ENCODE measurements at places on chromosomes 7 and 10.

- DNase-seq = no peak
Observed at GRCh38 chr7:135731-136645, 56.4 kb upstream of the FAM20C start.

DNA sequence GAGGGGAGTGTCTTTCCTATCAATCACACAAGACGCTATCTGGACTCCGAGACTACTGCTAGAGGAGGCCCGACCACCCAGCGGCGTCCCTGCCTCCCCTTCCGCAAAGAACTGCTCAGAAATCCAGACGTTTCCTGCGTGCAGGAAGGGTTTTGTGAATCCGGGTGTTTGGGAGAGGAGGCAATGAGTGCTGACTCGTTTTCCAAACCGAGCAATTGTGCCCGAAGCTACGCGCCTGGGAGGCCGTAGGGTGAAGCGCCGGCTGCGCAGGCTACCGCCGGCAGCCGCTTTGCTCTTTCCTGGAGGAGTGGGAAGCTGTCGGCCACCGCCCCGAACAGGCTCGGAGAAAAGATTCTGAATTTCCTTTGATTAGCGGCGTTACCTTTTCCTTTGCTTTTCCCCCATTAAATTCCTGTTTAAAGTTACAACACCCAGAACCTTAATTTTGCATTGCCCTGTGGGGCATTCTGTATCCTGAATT is 5.3 kb downstream of the VAX1 start:
- no peak for DNase-seq

DNA sequence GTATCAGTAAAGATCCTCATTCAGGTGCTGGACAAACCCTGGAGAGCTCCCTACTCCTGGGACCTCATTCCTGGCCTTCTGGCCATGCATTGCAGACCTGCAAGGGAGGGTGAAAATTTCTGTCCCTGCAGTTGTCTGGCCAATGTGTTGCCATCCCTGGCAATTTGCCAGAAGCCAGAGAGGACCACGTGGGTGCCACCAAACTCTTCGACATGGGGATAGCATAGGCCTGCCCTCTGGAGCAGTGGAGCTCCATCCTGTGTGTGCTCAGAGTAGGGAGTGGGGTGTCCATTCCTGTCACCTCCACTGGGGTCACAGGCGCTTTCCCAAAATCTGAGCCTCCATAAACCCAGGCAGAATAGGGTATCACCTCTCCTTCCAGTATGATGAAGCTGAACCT is 31.2 kb downstream of the DMBT1 start:
- DNase-seq = no peak

DNA sequence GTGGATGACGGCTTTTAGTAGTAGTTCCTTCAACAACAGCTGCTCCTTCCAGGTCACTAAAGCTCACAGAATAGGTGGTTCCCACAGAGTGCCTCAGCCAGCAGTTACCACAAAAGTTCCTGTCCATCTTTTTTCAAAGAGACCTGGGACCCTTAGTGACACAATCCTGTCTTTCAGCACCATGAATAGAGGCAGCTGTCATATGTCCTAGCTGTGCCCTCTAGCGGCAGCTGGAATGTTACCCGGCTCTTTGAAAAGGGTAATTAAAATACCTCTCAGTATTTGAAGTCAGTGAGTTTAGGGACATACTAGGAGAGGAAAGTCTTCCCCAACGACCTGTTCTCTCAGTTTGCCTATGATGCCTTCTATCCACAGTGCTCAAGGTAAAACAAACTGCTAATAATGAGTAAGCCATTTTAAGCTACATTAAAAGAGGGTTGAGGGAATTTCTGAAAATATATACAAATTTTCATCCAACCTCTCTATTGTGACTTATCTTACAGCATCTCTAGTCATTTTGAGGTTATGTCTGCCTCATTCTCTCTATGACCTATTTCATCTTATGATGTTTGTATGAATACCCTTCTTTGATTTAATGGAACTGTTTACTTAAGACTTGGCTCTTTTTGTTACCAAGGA is 290.8 kb downstream of the NXPH1 start:
- peak; percentile 17 for DNase-seq

GRCh38 chr10:123156078-123156477 is 1.9 kb downstream of the BUB3 start:
- no peak for DNase-seq

DNA sequence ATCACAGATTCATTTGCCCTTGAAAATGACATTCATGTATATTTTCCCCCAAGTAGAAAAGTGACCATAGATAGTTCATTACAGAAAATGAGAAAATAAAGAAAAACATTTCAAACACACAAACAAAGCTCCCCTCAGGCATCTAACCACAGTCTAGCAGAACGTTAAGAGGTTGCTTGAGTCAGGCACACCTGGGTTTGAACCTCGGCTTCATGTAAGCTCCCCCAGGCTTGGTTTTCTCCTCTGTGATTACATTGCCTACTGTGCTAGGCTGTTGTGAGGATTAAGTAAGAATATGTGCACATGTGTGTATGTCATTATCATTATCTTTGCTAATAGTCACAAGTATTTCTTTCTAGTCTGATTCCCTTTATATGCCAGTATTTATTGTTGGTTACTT is 9.1 kb downstream of the DNTT start:
- no peak for DNase-seq

GRCh38 chr7:105806592-105807447 is 69.6 kb downstream of the ATXN7L1 start:
- DNase-seq = peak; percentile 81

GRCh38 chr7:151857412-151857811 is 19.5 kb downstream of the PRKAG2 start:
- no peak for DNase-seq

DNA sequence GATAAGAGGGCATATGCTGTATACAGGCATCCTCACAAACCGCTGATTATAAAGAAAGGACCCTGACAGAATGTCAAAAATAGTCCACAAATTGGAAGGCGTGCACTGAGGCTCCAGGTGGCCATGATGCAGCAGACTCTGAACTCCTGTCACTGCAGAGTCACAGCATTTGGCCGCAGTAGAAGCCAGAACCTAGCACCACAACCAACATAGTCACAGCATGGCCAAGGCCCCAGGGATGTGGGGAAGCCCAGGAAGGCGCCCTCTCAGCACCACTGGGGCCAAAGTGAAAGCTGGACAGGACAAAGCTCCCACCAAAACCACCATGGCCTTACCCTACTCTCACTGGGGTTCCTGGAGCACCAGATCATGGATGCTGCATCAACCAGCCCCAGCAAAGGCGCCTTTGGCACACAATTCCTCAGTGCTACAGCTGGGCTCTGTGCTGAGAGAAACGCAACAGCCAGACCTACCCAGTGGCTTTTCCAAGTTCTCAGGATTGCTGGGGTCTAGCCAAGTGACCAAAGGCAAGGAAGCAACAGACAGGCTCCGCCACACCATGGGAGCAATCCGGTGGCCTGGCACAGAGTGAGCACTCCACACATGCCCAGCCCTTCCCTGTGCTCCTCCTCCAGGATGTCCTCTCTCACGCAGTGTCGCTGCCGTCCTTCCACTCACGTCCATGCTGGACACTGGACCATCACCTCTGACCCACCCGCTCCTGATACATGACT is 60.2 kb downstream of the STK17A start:
- DNase-seq = no peak

DNA sequence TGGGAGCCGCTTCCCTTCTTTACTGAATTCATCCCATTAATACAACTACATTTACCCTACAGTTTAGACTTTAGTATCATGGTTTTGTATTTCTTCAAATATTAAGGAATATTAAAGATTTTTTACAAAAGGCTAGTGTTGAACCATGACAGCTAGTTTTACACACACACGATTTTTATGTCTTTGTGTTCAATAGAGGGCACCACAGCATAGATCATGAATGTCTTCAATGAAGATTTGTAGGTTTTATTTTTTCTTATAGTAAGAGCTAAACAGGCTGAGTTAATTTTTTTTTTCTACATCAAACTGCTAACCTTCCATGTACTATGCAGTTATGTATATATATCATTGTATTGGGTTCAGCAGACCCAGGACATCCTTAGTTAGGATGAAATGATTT is 76.9 kb downstream of the SNX10 start:
- peak; percentile 23 for DNase-seq

DNA sequence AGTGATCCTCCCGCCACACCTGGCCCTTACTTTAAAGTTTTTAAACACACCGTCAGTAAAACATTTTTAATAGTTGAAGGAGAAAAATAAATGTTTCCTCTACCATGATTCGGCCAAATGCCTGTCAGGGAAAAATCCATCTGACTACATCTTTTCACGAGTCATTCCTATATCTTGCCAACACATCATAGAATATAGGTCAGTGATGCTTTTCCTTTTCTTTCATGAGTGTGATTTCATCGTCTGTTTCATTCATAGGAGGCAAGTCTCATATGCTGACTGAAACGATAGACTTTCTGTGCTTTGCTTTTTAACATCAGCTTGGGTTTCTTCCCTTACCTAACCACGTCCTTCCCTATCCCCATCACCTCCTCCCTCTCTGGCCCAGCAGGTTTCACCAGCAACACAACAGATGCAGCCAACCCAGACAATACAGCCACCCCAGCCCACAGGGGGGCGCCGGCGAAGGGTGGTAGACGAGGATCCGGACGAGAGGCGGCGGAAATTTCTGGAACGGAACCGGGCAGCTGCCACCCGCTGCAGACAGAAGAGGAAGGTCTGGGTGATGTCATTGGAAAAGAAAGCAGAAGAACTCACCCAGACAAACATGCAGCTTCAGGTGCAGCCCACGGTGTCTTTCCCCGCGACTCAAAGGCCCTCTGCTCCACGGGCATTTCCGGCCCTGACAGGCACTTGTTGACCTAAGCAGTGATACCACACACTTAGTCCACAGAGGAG is 149.2 kb downstream of the TRIL start:
- no peak for DNase-seq

DNA sequence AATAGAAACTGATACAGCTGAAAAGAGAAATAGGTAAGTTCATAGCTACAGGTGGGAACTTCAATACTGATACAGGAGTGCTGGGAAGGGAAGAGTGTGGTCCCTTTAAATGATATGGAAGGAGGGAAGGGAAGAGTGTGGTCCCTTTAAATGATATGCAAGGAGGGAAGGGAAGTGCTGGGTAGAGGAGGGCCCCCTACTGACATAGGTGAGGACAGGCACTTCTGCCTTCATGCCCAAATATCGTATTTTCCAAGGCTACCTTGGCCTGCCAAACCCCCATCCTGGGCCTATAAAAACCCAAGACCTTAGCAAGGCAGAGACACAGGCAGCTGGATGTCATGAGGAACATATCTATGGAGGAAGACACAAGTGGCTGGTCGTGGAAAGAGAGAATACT is 92.3 kb downstream of the MAGI2 start:
- no peak for DNase-seq

DNA sequence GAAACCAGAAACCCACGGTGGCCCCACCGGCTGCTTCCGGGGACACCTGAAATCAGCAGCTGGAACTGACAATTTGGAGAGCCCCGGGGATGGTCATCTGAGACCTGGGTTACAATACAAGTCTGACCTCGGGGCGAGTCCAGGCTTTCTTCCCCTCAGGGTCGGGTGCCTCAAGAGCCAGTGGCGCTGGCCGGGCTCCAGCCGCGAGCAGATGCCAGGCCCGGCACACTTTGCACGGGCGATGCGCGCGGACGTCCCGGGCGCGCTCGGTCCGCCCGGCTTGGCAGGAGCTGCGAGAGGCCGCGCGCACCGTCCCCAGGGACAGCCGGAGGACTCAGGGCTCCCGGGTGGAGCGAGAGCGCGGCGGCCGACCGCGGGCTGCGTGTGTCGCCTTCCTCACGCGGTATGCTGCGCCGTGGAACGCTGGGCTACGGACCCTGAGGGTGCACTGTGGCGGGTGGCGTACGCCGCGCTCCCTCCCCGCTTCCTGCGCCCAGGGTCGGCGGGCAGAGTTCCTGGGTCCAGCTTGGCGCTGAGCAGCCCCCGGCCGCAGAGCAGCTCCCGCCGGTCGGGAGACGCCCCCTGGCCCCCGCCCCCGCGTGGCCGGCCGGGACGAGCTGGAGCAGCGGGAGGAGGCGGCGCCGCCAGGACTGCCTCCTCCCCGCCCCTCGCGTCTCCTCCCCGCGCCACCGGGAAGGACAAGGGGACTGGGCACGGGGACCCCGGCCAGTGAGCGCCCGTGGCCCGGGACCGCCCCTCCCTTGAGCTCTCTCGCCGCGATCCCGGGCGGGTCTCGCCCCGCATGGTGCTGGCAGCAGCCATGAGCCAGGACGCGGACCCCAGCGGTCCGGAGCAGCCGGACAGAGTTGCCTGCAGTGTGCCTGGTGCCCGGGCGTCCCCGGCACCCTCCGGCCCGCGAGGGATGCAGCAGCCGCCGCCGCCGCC is at the start of gene RBM20:
Gene RBM20 (plus strand): TSS at position 684 of the 945 bp plus-strand sequence. CDS start 119 bp downstream, at position 803.
- peak; percentile 40 for DNase-seq

- no peak for DNase-seq
Observed at GRCh38 chr7:2105917-2106316, 126.8 kb downstream of the MAD1L1 start.

DNA sequence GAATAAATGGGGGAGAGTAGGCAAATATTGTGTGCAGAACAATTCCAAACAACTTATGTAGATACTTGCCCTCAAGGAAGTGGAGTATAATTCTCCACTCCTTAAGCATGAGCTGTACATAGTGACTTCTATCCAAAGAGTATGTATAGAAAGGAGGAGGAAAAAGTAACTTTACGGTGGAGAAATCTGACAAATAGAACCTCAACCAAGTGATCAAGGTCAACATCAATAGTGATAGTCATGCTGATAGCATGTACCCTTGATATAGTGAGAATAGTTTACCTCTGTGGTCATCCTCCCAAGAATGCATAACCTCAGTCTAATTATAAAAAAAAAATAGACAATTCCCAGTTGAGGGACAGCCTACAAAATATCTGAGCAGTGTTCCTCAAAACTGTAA is 89.1 kb upstream of the NANOS1 start:
- DNase-seq = no peak

GRCh38 chr7:66537876-66538275 is 90.8 kb upstream of the KCTD7 start:
- DNase-seq = no peak

Measured in lung microvascular endothelial cell (primary cell).